Muscle of arm (tissue), 14 donors: ENCODE measurements at places on chromosomes 13 and 19.

GRCh38 chr13:40213779-40214178, 452.7 kb downstream of the FOXO1 start:
- DNase-seq = no peak

- peak; percentile 51 for DNase-seq
Observed at GRCh38 chr19:4172861-4173473, 9.4 kb downstream of the SIRT6 start.

DNA sequence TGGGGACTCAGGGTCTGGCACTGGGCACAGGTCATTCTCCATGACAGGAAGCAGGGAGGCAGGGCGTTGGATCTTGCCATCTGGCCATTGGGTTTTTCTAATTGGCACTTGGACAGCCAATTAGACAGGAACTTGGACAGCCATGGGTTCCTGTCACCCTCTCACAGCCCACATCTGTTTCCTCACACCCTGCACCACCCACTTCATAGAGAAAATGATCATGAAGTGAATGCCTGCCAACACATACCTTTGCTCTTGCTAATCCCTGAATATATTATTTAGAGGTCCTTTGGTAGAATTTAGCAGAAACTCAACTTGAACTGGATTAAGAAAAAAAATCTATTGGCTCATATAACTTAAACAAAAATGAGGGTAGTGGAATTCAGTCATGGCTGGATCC, 4.9 kb upstream of the OLFM2 start:
- no peak for DNase-seq

GRCh38 chr13:40478775-40479174, 187.7 kb downstream of the FOXO1 start:
- no peak for DNase-seq
